ENCODE measurements at places on chromosomes 11 and 22.

DNA sequence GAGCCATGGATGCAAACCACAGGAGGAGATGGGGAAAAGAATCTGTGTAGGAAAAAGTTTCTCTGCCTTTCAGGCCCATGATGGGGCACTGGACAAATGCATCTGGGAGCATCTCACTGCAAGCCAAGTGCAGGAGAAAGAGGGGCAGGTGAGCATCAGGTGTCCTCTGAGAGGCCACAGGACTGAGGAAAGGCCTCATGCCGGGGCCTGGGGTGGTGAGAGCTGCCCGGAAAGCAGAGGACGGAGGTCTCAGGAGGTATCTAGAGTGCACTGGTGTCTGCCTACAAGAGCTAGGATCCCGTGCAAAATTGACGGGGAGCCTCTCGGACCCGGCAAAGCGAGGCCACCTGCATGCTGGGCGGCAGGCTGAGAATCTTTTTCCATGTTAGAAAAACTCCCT lies 73.9 kb downstream of the CTTN start:
- no peaks in the 10 kb centered on the region for H3K36me3 ChIP-seq
- H3K27ac ChIP-seq: no peak overlapping the region
- no peaks in the 10 kb centered on the region for H3K4me1 ChIP-seq
- no peak overlapping the region for H3K4me3 ChIP-seq
- no peak for DNase-seq
- peaks cover 10% of the 10 kb centered on the region for H3K27me3 ChIP-seq

- H3K27ac ChIP-seq: no peak overlapping the region
- no peaks in the 10 kb centered on the region for H3K4me1 ChIP-seq
- DNase-seq: no peak
Observed at GRCh38 chr11:131572423-131572822, 202.0 kb downstream of the NTM start.

DNA sequence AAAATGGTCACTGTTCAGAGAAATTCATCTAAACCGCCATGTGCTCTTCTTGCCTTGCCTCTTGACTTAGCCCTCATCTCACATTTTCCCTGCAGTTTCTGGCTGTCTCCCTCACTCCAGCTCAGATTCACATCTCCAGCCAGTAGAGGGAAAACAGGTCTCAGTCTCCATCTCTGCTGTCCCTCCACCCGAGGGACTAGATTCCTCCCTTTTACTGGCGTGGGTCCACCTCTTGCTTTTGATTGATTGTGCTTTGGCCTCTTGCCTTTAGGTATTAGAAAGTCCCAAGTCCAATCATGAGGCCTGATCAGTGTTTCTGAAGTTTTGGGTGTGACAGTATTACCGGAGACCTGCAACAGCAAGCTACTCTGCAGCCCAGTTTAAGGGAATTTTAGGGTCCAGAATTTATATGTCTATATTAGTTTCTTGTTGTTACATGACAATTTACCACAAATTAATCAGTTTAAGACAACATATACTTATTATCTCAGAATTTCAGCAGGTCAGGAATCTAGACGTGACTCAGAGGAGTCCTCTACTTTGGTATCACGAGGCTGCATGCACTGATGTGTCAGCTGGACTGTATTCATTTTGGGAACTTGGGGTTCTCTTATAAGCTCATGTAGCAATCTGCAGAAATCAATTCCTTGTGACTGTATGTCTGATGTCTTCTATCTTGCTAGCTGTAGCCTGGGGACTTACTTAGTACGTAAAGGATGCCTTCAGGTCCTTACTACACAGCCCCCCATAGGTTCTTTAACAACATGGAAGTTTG lies 805.2 kb upstream of the CCDC90B start:
- no peaks in the 10 kb centered on the region for H3K4me1 ChIP-seq
- no peaks in the 10 kb centered on the region for H3K36me3 ChIP-seq
- H3K27ac ChIP-seq: no peak overlapping the region
- no peak overlapping the region for H3K4me3 ChIP-seq
- DNase-seq: no peak
- H3K27me3 ChIP-seq: no peaks in the 10 kb centered on the region

GRCh38 chr11:59189986-59190385 lies 18.1 kb downstream of the DTX4 start:
- DNase-seq: no peak
- H3K4me3 ChIP-seq: no peak overlapping the region
- no peak overlapping the region for H3K27ac ChIP-seq
- H3K36me3 ChIP-seq: no peaks in the 10 kb centered on the region
- H3K27me3 ChIP-seq: no peaks in the 10 kb centered on the region
- H3K4me1 ChIP-seq: no peaks in the 10 kb centered on the region

DNA sequence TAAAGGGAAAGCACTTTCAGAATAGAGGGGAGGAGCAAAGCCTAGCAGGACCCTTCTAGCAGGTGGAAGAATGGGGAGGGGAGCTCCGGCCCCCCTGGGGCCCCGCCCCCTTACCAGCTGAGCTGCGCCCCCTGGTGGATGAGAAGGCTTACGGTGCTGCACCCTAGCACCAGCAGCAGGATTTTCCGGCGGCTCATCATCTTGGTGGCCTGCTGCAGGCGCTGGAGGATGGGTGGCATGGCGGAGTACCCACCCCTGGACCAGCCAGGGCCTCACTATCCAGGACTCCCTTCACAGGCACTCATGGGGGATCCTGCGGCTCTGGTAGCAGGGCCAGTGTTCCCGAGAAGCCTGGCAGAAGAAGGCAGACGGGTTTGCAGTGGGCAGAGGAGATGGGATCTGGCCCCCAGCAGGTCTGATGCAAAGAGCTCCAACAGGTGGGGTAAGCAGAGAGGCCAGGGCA lies 3.8 kb downstream of the GAL3ST3 start:
- peak overlapping the region; percentile 25 for H3K4me3 ChIP-seq
- no peaks in the 10 kb centered on the region for H3K36me3 ChIP-seq
- peaks cover 13% of the 10 kb centered on the region for H3K4me1 ChIP-seq
- no peak overlapping the region for H3K27ac ChIP-seq

- no peak for DNase-seq
- H3K4me1 ChIP-seq: no peaks in the 10 kb centered on the region
- no peaks in the 10 kb centered on the region for H3K27me3 ChIP-seq
- H3K27ac ChIP-seq: no peak overlapping the region
Observed at GRCh38 chr11:1298695-1299492, 10.5 kb downstream of the TOLLIP start.

DNA sequence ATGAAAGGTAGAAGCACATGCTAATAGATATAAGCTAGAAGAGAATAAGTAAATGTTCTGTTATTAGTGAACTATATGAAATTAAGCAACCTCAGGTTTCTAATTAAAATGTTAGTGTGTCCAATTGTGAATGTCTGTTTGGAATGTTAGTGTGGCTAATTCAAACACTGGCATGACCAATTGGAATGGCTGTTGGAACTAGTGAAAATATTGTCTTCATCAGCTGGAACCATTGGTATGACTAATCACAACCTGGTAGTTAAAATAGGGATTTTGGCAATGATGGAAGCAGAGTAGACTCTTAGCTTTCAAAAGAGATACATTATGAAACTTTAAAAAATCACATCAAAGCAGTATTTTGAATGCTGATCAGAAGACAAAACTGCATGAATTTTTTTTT lies 66.8 kb downstream of the CYB5R2 start:
- H3K4me3 ChIP-seq: no peak overlapping the region
- no peaks in the 10 kb centered on the region for H3K36me3 ChIP-seq
- H3K27ac ChIP-seq: no peak overlapping the region
- H3K27me3 ChIP-seq: peaks cover 6% of the 10 kb centered on the region
- H3K4me1 ChIP-seq: no peaks in the 10 kb centered on the region
